ENCODE measurements at places on chromosomes 13 and 19.
A peak's percentile ranks its signal among the peaks of the same experiment; 100 is the strongest.

GRCh38 chr13:26037302-26037701 lies 14.5 kb downstream of the SHISA2 start:
- DNase-seq = no peak

- DNase-seq = no peak
These were observed 751 bp downstream of the ERVK3-1 start for GRCh38 chr19:58305932-58306323.

- no peak for DNase-seq
These were observed 9.6 kb downstream of the ZSCAN5C start for GRCh38 chr19:56211718-56212117.

DNA sequence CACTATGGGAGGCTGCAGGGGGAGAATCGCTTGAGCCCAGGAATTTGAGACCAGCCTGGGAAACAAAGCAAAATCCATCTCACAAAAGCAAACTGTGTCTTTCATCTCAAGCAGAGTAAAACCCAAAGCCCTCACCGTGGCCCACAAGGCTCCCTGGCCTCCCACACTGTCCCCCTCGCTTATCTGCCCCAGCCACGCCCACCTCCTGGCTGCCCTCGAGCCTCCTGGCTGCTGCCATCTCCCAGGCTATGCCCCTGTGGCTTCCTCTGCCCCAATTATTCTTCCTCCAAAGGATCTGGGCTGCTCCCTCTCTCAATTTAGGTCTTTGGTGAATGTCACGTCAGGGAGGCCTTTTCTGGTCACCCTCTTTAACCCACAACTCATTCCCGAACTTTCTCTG lies 3.6 kb downstream of the RABAC1 start:
- DNase-seq = no peak

- DNase-seq = no peak
These were observed 76.6 kb downstream of the SERP2 start for GRCh38 chr13:44449999-44450821.

DNA sequence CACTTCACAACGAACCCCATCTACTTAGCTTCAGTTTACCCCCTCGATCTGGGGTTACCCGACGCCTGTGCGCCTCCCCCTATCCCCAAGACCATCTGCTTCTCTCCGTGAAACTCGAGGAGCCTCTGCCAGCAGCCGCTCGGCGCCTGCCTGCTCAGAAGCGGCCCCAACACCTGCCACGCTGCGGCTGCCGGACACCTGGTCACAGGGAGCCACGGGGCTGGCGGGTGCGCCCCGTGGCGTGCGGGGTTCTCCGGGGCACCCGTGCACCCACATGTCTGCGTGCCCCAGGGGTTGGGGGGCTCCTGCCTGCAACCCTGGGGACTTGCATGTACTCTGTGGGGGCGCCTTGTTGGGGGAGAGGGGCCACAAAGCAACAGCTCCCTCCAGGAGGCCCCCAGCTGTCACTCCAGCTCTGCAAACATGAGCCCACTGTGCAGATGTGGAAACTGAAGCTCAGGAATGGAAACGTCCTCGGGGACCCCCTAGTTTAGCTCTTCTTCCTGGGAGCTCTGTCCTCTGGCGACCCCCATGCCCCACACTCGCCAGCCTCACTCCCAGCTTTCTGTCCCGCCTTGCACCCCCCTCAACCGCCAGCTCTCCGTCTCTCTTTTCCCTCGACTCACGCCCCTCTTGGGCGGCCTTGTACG lies 7.0 kb upstream of the SEMA6B start:
- DNase-seq = no peak

GRCh38 chr13:99522298-99522697 lies 21.0 kb downstream of the TM9SF2 start:
- DNase-seq = no peak

DNA sequence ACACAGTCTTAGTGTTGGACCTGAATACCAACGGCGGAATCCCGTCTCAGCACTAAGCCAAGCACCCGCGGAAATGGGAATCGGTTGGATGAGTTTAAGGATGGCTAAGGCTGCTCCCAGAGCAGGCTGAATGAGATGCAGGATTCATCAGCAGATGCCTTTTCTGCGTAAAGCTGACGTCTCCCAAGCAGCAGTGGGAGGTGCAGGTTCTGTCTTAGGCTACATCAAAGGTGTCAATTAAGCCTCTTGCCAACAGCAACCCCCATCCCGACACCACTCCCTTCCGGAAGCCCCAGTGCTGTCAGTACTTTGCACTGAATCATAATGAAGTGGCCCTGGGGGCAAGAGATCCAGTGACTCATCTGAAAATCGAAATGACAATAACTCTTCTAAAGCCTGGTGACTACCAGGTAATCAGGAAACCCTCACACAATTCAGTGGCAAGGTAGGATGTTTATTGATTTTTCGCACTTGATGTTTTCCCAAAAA lies 275.6 kb downstream of the DCLK1 start:
- DNase-seq = peak; percentile 45

GRCh38 chr13:45695198-45695730 lies 6.9 kb upstream of the CBY2 start:
- DNase-seq = no peak

GRCh38 chr19:6580313-6580712 lies 10.6 kb downstream of the CD70 start:
- DNase-seq = peak; percentile 94

DNA sequence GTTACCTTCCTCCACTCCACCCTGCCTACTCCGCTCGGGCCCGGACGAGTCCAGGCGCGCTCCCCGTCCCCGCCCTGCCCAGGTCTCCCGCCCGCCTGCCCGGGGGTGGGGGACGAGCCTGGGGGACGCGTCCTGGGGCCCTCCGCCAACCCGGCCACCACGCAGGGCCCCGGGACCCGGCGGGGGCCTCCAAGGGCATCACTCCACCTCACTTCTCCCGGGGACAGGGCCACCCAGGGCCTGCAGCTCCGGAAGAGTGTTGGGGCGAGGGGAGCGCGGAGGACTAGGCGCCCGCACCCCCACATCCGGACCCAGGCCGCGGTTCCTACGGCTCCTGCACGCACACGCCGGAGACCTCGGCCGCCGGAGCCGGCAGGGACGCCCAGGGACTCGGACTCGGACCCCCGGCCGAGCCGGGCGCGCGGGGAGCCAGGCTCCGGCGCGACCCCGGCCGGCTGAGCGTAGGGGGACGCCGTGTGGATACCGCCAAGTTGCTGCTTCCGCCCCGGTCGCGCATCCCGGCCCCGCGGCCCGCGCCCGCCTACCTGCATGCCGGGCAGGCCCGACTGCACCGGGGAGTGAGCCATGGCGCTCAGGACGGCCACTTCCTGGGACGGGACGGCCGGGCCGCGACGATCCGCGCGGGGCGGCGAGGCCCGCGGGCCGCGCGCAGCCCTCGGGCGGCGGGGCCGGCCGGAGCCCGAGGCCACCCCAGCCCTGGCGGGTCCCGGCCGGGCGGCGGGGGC lies 534 bp downstream of the STK24 start:
- no peak for DNase-seq

DNA sequence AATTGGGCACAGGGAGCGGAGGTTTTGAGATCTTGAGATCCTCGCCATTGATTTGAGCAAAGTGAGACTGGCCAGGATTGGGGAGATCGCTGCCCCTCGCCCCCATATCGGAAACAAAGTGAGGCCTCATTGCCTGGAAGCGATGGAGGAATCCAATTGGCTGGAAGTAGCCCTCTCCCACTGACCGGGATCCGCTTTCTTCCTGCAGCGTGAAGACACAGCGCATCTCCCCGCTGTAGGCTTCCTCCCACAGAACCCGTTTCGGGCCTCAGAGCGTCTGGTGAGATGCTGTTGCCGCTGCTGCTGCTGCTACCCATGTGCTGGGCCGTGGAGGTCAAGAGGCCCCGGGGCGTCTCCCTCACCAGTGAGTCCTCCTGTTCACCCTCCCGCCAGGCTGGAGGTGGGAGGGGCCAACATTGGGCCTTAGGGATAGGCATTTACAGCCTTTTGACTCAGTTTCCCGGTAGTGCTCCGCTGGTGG lies 438 bp downstream of the PRKCSH start:
- DNase-seq = no peak

DNA sequence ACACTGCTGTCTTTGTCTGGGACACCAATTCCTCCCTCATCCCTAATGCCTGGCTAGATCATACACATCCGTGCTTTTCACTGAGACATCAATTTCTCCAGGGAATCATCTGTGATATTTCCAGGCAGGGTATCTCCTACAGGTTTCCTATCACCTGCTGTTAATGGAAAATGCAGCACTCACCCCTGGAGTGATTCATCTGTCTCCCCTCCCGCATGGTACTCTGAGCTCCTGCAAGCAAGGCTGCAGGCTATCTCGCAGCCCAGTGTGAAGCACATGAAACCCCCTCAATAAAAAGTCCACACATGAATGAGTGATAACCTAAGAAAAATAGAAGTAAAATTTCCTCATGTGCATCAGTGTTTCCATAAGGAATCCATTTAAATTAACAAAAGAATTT lies 38.5 kb downstream of the SERTM1 start:
- DNase-seq = no peak

GRCh38 chr13:73508841-73509240 lies 450.0 kb downstream of the KLF5 start:
- no peak for DNase-seq

DNA sequence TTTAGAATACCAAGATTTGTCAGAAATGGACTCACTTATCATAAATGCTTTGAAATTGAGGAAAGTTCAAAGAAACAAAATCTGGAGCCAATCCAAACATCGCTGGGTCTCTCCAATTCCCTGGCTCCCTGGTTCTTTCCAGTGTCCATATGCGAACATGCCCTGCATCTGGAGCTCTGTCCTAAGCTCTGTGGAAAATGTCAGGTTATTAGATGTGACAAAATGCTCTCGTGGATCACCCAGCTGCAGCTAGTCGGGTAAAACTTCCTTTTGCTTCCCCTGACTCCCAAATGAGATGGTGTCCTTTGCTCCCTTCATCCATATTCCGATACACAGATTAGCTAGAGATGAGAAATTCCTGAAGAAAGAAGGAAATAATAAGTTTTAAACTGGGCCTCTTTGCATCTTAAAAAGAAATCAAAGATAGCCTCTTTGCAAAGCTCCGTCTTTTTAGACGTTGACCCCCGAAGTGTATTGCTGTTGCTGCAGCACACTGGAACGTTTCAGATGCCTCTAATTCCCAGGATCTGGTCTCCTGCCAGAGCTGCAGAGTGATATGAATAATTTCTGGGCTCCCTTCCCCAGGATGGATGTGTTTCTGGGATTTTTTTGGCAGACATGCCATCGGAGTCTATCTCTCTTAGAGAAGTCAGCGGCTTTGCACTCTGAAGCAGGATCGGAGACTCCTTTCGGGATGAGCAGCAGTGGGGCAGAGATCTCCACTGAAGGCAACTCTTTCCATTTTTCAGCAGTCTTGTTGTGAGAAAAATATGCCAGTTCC lies 102.9 kb downstream of the TEX26 start:
- DNase-seq = no peak

GRCh38 chr13:54989418-54989817 lies 1960.8 kb downstream of the OLFM4 start:
- DNase-seq = no peak

- no peak for DNase-seq
These were observed 44.3 kb downstream of the SHISA2 start for GRCh38 chr13:26007261-26008125.

DNA sequence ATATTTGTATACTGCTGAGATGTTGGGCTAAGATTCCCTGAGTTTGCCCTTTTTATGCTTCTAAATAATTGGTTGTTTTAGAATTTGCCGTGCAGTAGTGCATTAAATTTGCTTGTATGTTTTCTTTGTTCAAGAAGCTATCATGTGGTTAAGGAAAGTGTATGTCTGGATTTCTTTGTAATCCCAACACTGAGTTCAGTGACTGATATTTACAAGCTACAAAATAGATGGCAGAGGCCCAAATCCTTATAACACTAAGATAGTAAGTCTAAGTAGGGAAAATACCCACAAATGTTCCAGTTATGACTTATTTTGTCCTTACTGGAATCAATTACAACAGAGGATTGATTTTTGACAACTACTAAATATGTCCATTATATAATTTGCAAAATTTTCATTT lies 435.0 kb upstream of the KLF12 start:
- no peak for DNase-seq

GRCh38 chr13:75489502-75490263 lies 7.7 kb upstream of the TBC1D4 start:
- no peak for DNase-seq

DNA sequence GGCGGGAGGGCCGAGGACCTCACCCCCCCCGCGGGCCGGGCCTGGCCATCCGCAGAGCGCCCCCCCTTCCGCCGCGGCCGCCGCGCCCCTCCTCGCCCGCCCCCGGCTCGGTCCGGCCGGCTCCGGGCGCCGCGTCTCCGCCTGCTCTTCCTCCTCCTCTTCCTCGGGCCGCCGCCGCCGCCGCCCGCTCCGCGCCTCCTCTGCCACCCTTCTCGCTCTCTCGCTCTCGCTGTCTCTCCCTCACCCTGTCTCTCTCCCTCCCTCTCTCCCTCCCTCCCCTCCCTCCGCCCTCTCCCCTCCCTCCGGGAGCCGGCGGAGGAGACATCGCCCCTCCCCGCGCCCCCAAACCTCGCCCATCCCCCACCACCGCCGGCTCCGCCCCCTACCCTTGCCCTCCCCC lies at the start of gene SHANK1:
TSS of gene SHANK1 (minus strand) at position 237 of the 400 bp plus-strand sequence. CDS start 2,883 bp downstream, outside the sequence.
- no peak for DNase-seq

DNA sequence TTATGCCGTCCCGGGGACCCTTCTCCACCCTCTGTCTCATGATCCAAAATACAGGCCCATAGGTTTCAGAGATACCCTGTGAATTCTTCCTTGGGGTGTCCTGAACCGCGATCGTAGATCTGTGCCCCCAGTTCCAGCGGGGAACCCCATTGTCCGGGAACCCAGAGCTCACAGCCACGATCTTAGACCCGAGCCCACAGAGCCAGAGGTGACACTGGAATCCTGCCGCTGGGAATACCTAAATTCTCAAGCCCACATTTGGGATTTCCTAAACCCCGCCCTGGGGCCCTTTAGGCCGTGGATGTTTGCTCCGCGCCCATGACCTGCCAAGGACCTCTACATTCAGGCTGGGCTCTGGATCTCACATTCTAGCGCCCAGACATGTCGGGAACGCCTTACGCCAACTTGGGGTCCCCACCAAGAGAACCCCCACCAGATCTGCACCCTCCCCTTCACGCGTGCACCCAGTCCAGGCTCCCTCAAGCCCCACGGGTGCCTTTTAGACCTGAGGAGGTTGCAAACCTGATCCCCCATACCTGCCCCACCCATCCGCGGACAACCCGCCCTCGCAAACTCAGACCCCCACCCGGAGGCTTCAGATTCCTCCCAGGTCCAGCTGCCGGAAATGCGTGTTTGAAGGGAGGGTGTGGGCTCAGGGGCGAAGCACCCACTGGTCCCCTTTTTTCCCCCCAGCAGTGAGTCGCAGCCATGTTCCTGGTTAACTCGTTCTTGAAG lies 605 bp downstream of the CAPNS1 start:
- DNase-seq = no peak

DNA sequence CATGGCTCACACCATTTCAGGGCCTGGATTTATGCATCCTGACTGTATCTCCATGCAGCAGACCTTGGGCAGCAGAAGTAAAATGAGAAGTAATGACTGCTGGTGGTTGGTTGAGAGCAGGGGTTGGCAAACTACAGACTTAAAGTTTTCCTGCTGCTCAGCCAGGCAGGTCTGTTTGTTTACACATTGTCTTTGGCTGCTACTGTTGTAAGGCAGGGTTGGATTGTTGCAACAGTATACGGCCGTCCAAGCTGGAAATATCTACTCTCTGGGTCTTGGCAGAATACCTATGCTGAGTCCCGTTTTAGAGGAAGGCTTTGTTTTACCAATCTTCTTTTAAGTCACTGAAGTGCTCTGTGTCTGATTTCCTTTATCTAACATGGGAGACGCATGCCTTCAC lies 13.5 kb downstream of the SNRNP70 start:
- no peak for DNase-seq

Measured in kidney epithelial cell (primary cell).